Stimulated activated CD8-positive, alpha-beta memory T cell treated with anti-CD3 and anti-CD28 coated beads, Interleukin-7, amount 100 ng/mL, for 1 hour (primary cell): ENCODE measurements at places on chromosomes 11 and 22.

DNA sequence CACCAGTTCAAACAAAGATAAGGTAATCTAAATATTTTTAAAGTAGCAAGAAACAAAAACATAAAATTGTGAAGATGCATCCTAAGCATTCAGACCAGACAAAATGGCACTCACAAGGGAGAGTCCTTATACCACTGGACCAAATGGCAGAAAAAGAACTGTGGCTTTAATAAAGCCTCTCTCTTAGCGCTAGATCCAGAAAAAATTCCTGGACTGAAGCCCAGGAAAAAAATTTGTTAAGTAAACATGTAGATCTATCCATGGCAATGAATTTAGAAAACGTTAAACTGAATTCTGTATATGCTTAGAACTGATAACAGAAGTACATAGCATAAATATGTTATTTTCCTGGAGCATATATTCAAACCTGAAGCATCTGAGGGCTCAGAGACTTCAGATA lies 11.8 kb upstream of the CD59 start:
- no peak for DNase-seq

GRCh38 chr11:12167061-12168000 lies 56.9 kb downstream of the MICAL2 start:
- no peak for DNase-seq

GRCh38 chr11:446891-447290 lies 3.2 kb upstream of the PTDSS2 start:
- DNase-seq: no peak

- DNase-seq: no peak
Observed at GRCh38 chr11:58771458-58771855, 39.7 kb upstream of the GLYAT start.
